ENCODE measurements at places on chromosomes 7 and 10.

DNA sequence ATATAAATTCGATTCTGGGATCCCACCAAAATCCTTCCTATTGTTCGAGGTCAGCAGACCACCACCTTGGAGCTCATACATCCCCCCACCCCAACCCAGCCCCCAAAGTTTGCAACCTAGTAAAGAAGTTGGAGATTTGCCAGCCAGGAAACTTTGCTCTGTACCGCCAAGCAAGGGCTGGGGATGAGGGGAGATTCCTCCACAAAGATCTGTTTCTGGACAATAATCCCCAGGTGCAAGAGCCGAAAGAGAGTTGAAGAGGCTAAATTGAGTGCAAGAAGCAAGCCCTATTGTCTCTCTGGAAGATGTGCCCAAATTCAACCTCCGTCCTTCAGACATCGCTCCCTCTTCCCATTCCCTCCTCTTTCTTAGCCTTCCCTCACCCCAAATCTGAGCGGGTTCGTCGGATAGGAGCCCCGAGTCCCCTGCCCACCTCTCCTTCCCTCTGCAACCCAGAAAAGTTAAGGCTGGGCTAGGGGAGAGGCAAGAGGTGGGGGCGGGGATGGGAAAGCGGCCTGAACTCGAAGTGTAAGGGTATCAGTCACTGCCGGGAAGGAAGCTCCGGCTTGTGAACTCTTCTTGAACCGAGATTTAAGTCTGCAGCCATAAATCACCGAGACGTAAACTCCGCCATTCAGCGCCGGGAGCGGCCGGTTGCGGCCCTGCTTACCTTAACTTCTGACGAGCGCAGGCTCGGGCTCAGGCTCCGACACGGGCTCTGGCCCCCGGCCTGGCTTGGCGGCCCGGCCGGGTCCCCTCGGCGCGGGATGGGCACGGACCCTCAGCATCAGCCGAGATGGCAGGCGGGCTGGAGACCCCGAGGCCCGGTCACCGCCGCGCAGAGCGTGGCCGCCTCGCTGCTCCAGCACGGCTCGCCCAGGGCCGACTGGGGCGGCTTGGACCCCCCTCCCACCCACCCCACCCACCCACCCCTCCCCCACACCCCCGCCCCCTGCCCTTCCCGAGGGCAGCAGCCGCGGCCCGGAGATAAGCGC, 10.8 kb upstream of the HOXA2 start:
- no peak for DNase-seq

GRCh38 chr10:4082861-4083260, 297.9 kb upstream of the KLF6 start:
- no peak for DNase-seq

GRCh38 chr10:21524526-21525366, 736 bp downstream of the SKIDA1 start:
- no peak for DNase-seq

- DNase-seq = peak; percentile 83
Measured at GRCh38 chr7:98733036-98733435, 116.0 kb downstream of the NPTX2 start.

DNA sequence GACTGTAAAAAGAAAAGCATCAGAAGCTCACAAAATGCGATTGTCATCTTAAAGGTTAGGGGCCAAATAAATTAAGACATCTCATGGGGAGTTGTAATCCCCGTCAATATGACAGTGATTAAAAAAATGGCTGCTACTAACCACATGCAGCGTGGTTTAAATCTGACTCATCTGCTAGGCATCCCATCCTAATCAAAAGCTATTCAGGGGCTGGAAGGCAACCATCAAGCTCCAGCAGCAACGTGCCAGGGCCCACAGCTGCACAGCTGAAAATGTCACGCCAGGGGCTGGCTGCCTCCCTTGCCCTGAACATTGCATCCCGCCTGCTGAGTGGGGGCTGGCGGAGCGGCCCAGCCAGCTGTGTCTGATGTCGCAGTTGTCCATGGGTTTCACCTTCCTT, 66.3 kb upstream of the FRMD4A start:
- DNase-seq = no peak

GRCh38 chr7:39069031-39069430, 91.3 kb downstream of the POU6F2 start:
- no peak for DNase-seq

GRCh38 chr7:139033346-139034114, 2.3 kb downstream of the ZC3HAV1L start:
- DNase-seq = no peak
